ENCODE measurements at places on chromosomes 3 and 15.

- DNase-seq = no peak
These were observed 18.7 kb upstream of the KPNA1 start for GRCh38 chr3:122533480-122533879.

GRCh38 chr3:174959556-174960065 lies 100.5 kb downstream of the NAALADL2 start:
- no peak for DNase-seq

- no peak for DNase-seq
These were observed 279.3 kb upstream of the C2CD4B start for GRCh38 chr15:62444104-62445022.

GRCh38 chr15:78929536-78930264 lies 15.1 kb downstream of the CTSH start:
- no peak for DNase-seq

DNA sequence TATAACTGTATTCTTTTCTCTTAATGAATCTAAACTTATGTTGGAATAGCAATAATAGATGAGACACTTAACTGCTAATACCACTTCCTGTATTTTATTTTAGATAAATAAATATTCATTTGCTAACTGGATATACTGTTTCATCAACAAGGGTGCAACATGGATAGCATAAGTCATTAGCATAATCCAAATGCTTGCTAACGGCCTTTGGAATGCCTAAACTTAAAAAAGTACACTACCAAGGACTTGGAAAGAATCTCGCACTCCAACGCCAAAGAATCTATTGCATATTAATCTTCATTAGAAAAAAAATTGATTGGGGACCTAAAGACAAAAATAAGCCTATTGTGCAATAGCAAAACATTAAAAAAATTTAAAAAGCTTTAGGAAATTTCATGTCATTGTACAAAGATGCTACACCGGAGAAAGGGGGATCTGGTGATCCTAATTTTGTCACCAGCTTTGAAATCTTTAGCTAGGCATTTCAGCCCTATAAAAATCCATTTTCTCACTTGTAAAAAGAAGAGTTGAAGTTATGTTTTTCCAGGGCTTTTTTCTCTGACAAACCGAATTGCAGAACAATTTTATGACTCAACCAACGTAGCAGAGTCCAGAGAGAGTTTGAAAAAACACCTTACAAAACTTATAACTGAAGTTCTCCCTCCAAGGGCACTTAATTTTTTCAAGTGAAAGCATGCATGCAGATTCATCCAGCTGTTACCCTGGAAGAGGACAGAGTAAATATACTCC lies 4.1 kb downstream of the VGLL3 start:
- DNase-seq = no peak

- no peak for DNase-seq
These were observed 200.5 kb downstream of the PTPRG start for GRCh38 chr3:61761694-61762430.

DNA sequence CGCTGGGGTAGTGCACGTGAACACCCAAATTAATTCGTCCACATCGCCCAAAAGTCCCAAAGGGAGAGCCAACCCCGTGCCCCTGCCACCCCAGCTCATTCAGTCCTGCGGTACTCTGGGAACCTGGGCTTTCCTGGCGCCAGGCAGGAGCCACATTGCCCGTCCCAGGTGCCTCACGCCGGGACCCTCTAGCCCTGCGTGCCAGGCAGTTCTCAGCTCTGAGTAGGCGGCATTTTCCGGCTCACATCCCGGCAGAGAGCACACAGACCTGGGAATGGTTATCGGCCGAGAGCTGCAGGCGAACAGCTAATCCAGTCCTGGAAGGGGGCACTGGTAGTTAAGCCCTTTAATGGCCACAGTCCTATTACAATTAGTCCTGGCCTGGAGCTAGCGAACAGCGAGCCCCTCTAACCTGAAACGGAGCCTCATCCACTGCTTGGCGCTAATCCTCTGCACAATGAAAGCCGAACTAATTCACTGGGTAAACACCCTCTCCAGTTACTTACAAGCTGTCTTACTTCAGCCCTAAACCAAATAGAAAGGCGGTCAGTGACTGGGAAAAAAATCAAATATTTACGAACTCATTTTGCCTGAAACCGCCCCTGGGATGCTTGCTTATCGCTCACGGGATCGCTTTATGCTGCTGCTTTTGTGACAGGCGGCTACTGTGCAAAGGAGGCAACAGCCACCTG lies 254.6 kb upstream of the SOX14 start:
- DNase-seq = no peak

DNA sequence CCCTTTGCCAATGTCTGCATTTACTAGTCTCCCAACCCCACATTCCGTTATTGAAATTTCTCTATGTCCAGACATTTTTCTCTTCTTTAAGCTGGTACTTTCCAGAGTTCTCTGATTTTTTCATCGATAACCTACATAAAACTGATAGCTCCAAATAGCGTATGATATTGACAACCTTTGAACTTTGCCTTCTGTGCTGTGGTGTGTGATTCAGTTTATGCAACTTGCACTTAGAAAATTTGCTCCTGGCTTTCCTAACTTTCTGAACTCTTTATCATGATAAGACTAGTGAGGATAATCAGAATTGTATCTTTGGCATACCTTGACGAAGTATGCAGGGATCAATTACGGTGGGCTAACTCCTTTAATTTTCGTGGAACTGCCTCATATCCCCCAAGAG lies 1261.3 kb downstream of the SI start:
- no peak for DNase-seq

DNA sequence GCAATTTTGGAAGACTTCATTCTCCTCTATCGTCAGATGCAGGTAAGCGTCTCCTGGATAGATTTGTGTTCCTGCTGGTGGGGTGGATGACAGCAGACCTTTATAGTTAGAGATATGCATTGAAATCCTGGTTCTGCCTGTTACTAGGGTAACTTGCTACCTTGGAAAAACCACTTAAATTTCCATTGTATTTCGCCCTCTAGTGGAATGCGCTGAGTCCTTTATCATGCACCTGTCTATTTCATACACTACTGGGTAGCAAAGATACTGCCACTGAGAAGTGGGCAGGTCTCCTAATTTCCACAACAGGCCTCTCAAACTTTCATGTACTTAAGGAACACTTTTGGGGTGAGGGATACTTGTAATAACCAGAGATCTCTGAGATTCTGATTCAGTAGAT lies 209.5 kb upstream of the SUCLG2 start:
- DNase-seq = no peak

DNA sequence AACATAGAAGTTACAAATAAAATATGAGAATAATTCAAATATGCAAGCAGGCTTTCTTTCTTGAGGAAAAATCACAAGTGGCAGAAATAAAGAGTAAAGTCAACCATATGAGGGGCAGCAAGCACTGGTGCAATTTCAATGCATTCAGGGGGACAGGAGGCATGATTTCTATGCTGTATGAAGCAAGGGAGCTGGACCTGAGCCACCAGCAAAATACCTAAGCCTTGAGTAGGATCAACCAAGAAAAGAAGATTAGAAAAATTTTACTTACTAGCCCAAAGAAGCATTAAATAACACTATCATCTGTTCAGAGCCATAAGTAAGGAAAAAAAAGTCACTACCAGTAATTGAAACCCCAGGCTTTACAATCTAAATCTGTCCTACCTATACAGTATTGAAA lies 6.3 kb downstream of the ADGRG7 start:
- DNase-seq = no peak

GRCh38 chr3:72144773-72145505 lies 360.0 kb upstream of the PROK2 start:
- DNase-seq = peak; percentile 15

DNA sequence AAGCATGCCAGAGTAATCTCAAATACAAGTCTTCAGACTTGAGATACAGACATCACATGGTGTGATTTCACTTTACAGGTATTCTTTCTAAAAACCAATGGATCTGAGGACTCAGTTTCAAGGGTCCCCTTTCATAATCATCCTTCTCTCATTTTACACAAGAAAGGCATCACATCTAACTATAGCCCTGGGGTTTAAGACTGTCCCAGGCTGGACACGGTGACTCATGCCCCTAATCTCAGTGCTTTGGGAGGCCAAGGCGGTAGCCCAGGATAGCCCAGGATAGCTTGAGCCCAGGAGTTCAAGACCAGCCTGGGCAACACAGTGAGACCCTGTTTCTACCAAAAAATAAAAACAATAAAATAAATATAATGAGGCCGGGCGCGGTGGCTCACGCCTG lies 36.4 kb downstream of the UBP1 start:
- no peak for DNase-seq

DNA sequence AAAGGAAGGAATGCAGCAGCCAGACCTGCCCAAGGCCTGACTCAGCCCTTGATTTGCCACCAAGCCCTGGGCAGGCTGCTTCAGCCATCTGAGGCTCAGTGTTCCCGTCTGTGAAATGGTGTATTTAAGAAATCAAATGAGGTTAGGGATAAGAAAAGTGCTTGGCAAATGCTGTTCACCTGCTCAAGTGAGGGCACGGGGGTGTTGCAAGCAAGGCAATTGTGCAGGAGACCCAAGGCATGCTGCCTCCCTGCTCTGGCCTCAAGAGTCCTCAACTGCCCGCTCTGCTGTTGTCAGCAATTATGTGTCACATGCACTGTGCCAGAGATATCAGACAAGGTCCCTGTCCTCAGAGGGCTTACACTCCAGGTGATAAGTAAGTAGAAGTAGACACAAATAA lies 101.8 kb downstream of the TPRA1 start:
- DNase-seq = no peak

- DNase-seq = no peak
These were observed 45.5 kb downstream of the SYN2 start for GRCh38 chr3:12049675-12050074.

- no peak for DNase-seq
These were observed 16.6 kb upstream of the MAGI1 start for GRCh38 chr3:66055289-66055688.

DNA sequence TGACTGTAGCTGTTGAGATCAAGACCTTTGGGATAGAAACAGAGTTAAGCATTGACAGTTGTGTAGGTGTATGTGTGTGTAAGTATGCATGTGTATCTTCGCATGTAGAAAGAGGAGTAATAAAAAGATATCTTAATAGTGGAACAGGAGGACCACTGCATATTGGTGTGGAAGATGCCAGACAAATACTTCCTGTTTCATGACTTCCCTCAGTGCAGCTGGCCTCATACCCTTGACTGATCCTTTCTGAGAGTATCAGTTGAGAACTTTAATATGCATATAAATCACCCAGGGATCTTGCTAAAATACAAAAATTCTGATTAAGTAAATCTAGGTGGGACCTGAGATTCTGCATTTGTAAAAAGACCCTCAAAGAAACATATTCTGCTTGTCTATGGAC lies 8.5 kb upstream of the ZBED2 start:
- DNase-seq = no peak

DNA sequence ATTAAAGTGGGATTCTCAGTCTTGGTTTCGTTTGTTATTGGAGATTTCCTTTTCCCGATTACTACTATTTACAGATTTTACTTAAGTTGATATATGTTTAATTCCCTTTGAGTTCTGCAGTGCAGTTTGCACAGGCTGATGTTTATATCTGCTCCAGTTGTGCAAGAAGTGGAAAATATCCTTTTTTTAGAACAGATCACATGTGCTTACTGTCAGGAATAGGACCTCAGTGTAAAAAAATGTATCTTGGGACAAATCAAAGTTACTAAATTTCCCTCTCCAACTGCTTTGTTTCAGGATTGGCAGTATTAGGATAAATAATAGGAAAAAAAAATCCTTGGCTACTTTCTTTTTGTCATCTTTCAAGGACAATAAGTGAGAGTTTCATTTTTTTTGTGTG lies 6.9 kb downstream of the MITF start:
- no peak for DNase-seq

DNA sequence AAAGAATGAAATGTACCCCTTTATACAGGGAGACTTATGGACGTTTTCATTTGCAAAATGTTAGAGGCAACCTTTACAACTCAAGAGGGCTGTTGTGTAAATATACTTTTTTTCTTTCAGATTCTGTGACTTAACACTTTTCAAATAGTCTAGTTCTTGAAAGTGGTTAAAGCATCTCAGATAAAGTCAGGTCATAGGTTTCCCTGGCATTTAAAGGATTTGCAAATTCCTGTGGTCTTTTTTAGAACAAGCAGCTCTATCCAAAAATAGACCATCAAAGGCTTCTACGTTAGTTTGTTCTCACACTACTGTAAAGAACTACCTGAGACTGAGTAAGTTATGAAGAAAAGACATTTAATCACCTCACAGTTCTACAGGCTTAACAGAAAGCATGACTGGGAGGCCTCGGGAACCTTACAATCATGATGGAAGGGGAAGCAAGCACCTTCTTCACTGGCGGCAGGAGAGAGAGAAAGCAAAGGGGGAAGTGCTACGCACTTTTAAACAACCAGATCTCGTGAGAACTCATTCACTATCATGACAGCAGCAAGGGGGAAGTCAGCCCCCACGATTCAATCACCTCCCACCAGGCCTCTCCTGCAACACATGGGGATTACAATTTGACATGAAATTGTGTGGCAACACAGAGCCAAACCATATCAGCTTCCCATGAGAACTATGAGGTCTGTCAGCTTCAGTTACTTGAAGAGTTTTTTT lies 23.3 kb upstream of the GABRR3 start:
- no peak for DNase-seq

DNA sequence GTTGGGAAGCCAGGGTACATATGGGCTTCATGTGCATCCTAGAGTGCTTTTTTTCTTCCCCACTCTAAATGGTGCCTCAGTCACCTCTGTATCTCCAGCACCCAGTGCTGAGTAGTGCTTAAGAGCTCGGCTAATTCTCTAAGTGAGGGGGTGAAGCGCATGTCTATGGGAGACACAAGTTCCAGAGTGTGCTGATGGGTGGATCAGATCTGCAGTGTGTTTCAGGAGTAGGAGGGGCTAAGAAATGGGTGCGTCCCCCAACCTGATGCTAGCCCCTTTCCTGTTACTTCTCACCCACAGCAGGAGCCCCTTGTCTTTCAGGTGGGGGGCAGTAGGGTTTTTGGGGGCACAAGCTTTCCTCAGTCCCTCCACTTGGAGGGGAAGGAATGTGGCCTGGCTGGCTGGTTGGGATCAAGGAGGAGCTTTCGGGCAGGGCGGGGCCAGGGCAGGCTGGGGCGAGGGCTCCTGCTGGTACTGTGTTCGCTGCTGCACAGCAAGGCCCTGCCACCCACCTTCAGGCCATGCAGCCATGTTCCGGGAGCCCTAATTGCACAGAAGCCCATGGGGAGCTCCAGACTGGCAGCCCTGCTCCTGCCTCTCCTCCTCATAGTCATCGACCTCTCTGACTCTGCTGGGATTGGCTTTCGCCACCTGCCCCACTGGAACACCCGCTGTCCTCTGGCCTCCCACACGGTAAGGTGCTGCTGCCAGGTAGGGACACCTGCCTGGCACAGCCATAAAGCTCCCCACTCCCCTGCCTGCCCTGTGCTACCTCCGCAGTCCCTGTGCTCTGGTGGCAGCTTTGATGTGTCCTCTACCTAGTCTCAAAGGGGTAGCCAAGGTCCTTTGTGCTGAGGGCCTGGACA lies at the start of gene IL17RE:
Gene IL17RE, plus strand, starts transcription at position 477 of the 866 bp plus-strand sequence. Its CDS starts 85 bp downstream, at position 562.
- no peak for DNase-seq

- no peak for DNase-seq
These were observed 198.5 kb downstream of the THSD4 start for GRCh38 chr15:71313806-71314205.

GRCh38 chr3:127748754-127749327 lies 73.5 kb downstream of the MGLL start:
- DNase-seq = no peak

DNA sequence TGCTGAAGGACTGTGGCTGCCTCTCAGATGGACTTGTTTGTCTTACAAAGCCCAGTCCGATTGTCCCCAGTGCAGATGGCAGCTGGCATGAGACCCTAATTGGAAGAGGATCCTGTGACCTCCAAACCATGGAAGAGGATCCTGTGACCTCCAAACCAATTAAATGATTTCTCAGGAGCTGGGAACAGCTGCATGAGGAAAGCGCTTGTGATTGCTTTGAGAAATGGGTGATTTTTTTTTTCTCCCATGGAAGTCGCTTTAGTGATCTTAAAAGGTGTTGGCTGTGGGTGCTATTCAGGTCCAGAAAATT lies 68.4 kb upstream of the LARS2 start:
- no peak for DNase-seq
